ENCODE measurements at places on chromosomes 3 and 15.

- DNase-seq: no peak
Measured at GRCh38 chr3:194137008-194137505, 1.1 kb downstream of the HES1 start.

GRCh38 chr3:107150675-107151074, 226.6 kb upstream of the CCDC54 start:
- DNase-seq: no peak

- no peak for DNase-seq
Measured at GRCh38 chr3:36011791-36012190, 368.5 kb upstream of the STAC start.

GRCh38 chr3:119380697-119381096, 82.7 kb downstream of the TMEM39A start:
- no peak for DNase-seq

DNA sequence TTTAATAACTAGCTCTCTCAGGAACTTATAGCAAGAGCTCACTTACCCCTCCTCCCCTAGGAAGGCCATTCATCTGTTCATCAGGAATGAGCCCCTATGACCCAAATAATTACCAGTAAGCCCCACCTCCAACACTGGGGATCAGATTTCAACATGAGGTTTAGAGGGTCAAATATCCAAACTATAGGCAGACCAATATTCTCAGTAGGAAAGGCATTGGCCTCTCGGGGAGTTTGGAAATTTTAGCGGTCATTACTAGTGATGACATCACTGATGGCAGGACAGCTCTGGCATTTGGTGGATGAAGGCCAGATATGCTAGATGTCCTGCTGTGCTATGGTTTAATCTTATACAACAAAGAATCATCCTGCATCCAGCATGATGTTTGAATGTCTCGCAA, 15.2 kb upstream of the CD47 start:
- DNase-seq: no peak

DNA sequence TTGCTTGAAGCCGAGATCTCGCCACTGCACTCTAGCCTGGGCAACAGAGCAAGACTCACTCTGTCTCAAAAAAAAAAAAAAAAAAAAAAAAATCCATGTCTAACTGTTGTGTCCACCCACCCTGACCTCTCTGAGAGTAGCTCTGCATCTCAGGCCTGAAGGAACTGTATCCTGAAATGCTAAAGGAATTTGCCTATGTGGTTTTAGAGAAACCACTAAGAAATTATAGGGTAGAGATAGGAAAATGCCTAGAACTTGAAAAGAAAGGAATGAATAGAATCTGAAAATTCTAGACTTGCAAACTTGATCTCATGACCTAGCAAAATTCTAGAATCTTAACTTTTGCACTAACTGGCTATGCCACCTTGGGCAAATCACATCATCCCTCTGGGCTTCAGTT, 217.5 kb upstream of the ROPN1 start:
- DNase-seq: peak; percentile 34

- no peak for DNase-seq
Measured at GRCh38 chr3:49591615-49592014, 37.3 kb downstream of the BSN start.

DNA sequence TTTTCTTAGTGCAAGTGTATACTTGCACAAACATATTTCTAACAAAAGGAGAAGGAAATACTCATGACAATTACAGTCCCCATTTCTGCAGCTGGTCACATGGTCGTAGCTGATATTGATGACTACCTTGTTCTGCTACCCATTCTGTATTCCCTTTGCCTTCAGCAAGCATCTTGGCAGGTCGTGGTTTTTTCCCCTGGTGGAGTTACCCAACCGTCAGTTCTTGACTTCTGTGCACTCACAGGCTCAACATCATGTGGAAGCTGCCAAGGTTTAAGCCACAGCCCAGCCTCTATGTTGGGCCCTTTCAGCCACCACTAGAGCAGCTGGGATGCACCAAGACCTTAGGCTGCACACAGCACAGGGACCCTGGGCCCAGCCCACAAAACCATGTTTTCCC, 56.1 kb downstream of the VGLL3 start:
- no peak for DNase-seq

DNA sequence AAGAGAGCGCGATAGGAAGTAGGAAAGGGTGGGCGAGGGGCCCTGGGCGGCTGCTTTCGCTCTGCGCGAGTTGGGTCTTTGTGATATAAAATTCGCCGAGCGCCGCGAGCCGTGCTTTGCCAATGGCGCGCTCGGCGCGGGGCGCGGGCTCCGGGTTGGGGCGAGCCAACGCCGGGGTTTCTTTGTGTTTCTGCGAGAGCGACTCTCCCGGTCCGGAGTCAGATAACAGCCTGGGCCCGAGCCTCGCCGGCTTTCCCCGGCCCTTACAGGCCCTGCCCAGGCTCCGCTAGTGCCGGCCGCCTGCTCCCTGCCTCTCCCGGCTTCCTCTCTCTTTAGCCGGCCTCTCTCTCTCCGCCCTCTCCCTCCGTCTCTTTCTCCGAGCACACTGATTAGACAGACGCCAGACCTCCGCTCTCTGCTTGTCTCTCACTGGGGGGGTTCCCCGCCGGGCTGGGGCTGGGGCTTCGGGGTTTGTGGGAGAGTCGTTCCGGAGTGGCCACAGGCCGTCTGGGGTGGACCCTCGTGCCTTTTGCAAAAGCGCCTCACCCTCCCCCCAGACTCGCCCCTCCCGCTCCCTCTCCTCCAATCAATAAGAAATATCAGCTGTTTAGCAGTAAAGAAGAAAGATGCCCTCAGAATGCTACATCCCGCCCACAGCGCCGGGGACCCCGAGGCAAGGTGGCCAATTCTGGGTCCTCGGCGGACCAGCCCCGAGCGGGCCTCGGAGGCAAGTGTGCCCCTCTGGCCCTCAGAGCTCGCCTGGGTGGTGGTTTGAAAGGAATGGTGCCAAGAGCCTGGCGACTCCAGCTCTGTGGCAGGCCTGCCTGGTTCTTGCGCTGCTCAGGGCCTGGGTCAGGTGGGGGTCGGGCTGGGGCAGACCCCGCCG, 2.9 kb downstream of the NR2F2 start:
- no peak for DNase-seq

DNA sequence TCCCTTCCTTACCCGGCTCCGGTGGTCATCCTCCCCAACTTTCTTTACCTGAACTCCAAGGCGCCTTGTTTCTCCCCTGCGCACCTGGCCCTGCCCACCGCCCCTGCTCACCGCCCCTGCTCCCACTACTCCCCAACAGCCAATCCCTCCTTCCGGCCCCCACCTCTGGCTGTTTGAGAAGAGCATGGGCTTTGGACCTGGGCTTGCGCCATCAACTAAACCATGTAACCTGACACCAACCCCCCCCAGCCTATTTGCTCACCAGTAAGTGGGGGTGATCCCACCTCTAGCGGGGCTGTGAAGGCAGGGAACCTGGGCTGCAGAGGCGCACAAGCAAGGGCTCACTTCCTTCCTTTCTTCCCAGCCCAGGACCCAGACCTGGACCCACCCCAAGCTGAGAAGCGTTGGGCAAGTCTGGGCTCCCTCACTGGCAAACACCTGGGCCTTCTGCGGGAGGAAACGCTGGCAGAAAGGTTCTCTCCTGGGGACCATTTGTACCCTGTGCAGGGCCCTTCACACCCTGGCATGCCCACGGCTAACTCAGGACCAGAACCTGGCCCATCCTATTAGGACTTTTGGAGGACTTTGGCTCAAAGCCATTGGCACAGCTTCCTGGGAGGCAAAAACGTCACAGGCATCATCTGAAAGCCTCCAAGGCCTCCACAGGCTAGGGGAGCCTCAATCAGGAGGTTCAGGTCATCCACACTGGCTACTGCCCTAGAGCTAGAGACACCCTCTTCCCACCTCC, at the start of gene PLXNB1:
PLXNB1 (minus strand) TSS at position 127 of the 748 bp plus-strand sequence. CDS start 5,475 bp downstream, outside the sequence.
- no peak for DNase-seq

GRCh38 chr3:109678600-109678999, 341.3 kb upstream of the DPPA4 start:
- no peak for DNase-seq

DNA sequence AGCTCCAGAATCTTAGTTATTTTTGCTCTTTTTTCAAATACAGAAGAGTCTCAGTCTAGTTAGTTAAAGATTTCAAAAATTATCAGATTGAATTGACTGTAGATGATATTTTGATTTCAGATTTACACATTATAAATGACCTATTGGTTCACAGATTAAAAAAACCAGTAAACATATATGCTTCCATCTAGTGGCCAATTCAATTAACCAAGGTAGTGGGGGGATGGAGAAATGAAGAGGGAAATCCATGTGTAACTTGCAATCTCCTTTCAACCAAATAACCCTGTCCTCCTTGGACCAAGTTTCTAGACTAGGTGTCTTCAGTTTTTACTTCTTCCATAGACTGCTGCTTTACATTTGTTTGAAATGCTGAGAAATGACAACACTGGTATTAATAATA, 789.8 kb downstream of the ROBO1 start:
- no peak for DNase-seq

DNA sequence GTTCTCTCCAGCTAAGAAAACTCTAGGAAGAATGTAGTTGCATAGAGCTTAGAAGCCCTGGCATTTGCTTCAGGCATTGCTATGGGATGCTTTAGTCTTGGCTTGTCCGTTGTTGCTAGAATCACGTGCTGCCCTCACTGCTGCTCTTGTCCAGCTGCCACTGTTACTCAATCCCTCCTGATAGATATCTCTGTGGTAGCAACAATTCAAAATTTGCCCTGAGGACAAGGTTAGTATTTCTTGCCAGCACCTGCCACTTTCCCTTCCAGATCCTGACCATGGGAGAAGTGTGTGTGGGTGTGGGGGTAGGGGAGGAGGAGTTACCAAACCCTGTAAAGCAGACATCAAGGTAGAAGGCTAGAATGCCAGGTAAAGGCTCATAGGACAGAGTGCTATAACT, 113.8 kb downstream of the PPM1L start:
- no peak for DNase-seq

GRCh38 chr15:85756411-85757072, 38.2 kb downstream of the KLHL25 start:
- DNase-seq: no peak

GRCh38 chr15:83515164-83515563, 68.0 kb downstream of the SH3GL3 start:
- DNase-seq: no peak

- no peak for DNase-seq
Measured at GRCh38 chr15:97153356-97153965, 807.0 kb upstream of the ARRDC4 start.

- no peak for DNase-seq
Measured at GRCh38 chr15:68187559-68187958, 17.6 kb downstream of the CALML4 start.

GRCh38 chr15:74988007-74988800, 7.2 kb upstream of the SCAMP5 start:
- DNase-seq: no peak

DNA sequence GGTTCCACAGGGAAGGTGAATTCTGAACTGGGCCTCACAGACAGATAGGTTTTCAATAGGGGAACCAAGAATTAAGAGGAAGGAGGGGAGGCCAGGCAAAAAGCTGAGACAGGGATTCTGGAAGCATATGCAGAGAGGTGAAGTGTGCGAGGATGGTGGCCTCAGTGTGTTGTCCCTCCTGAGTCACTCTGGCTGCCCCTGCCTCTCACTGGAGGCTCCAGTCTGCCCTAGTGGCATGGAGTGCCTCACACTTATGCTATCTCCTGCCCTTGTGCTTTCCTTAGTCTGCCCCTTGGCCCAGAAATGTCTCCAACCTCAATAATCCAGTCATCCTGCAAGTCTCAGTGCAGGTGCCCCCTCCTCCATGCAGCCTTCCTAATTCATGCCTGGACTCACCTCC, 32.2 kb upstream of the RBP1 start:
- no peak for DNase-seq

DNA sequence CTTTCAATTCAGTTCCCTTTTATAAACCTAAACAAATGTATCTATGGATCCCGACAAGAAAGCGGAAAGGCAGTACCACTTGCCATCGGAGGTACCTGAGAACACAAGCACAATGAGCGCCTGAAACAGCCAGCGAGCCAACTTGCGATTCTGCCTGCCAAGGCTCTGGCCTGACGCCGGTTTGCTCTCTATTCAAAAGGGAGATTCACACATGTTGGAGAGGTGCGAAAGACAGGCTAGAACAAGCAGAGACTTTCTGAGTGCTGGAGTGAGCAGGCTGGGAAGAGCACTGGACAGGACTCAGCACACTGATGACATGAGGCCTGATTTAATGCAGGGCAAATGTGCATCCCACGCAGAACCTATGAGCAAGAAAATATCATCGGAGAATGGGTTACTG, 17.7 kb upstream of the PRR23E start:
- no peak for DNase-seq

GRCh38 chr15:69462030-69462492, 9.4 kb downstream of the RPLP1 start:
- no peak for DNase-seq

DNA sequence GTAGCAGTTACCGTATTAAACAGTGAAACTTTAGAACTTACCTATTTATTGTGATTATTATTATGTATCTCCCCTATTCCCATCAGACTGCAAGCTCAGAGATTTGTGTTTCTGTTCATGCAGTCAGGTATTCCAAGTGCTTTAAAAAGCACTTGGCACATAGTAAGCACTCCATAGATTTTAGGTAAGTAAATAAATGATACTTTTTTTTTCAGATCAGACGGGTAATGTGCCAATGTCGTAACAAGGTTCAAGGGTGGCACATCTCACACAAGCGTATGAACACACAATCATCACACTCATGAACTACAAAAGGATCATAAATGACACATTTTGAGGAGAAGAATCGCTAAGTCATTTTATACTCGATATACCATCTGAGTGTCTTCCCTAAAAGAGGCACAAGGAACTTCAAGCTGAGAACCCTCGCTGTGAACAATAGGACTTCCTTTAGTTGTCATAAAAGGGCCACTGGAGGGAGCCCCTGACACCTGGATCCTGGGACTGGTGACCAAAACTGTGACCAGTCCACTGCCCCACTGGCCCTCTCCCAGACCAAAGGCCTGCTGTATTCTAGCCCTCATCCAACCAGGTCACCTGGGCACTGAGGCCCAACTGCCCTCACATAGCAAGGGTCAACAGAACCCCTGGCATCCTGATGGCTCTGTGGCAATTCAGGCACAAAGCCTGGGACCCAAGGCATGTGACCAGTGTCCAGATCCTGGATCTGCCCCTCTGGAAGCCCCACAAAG, 32.1 kb downstream of the KIF9 start:
- peak; percentile 3 for DNase-seq

GRCh38 chr3:102715030-102715697, 280.3 kb downstream of the ZPLD1 start:
- no peak for DNase-seq

DNA sequence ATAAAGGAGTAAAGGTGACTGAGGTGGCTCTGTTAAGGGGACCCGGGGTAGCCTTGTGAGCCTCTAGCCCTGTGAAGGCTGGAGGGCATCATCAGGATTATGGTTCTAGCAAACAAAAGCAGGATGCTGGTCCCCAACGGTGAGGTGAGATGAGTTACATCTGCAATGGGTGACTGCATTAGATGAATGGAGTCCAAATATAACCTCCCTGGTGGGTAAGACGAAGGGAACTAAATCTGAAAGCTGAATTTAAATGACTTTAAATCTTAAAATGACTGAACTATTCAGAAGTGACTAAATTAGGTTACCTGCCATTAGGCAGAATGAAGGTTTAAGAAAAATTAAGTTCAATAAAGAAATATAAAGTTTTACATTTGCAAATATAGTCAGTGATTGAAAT, 4.6 kb upstream of the HLTF start:
- no peak for DNase-seq

All from GM04503 (cell line).